ENCODE measurements at places on chromosomes 11 and 22.

GRCh38 chr22:50218996-50219727 lies 18.4 kb downstream of the SELENOO start:
- no peak for DNase-seq

DNA sequence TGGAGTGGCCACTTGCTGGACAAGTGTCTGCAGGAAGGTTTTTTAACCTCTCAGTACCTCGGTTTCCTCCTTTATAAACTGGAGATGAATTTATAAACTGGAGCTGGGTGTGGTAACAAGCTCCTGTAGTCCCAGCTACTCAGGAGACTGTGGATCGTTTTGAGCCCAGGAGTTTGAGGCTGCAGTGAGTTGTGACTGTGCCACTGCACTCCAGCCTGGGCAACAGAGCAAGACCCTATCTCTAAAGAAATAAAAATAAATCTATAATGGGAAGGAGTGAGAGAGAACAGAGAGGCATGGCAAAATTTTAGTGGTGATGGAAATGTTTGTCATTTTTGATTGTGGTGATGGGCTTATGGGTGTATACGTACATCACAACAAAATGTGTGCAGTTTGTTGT lies 1.4 kb upstream of the PDGFB start:
- no peak for DNase-seq

DNA sequence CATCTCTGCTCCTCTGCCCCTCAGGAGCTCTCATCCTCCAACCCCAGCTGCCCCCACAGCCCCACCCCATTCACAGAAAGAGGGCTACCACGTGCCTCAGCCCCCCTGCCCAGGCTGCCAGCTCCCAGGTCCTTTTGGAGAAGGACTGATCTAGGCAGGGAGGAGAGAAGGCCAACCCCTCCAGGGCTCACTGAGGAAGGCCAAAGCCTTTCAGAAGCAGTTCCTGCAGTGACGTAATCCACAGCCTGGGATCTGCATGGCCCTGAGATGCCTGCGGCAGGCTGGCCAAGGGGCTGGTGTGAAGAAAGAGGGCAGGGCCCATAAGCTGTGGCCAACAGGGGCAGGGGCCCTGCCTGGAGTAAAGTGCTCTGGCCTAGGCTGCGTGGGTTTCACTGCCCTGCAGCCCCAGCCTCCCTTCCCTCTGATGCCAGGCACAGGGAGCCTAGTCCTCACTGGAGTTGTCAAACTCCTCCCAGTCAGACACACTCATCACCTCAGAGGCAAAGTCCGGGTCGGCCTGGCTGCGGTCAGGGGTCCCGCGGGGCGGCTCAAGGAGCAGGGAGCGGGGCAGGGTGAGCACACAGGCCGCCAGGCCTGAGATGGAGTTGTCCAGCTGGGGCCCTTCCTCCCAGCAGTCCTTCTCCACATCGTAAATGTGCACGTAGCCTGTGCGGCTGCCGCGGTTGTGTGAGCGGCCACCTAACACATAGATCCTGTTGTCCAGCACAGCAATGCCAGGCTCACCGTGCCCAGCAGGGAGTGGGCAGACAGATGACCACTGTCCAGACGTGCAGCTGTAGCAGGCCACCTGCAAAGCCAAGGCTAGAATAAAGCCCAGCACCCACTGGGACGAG lies 4.2 kb upstream of the SCARF2 start:
- no peak for DNase-seq

GRCh38 chr11:210122-210802 lies 2.8 kb downstream of the RIC8A start:
- no peak for DNase-seq

DNA sequence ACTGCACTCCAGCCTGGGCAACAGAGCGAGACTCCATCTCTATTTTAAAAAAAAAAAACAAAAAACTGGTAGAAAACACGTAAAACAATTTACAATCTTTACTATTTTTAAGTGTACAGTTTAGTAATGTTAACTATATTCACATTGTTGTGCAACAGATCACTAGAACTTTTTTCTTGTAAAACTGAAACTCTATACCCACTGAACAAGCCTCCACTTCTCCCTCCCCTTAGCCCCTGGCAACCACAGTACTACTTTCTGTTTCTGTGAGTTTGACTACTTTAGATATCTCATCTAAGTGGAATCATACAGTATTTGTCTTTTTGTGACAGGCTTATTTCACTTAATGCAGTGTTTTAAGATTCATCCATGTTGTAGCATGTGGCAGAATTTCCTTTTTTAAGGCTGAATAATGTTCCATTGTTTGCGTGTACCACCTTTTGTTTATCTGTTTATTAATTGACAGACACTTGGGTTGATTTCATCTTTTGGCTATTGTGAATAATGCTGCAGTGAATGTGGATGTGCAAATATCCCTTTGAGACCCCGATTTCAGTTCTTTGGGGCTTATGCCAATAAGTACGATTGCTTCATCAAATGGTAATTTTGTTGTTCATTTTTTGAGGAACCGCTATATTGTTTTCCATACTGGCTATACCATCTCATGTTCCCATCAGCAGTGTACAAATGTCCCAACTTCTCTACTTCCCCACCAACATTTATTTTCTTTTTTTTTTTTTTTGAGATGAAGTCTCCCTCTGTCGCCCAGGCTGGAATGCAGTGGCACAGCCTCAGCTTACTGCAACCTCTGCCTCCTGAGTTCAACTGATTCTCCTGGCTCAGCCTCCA lies 11.0 kb downstream of the DDB2 start:
- peak; percentile 40 for DNase-seq

- no peak for DNase-seq
Measured at GRCh38 chr22:42436404-42436803, 4.2 kb upstream of the NFAM1 start.

DNA sequence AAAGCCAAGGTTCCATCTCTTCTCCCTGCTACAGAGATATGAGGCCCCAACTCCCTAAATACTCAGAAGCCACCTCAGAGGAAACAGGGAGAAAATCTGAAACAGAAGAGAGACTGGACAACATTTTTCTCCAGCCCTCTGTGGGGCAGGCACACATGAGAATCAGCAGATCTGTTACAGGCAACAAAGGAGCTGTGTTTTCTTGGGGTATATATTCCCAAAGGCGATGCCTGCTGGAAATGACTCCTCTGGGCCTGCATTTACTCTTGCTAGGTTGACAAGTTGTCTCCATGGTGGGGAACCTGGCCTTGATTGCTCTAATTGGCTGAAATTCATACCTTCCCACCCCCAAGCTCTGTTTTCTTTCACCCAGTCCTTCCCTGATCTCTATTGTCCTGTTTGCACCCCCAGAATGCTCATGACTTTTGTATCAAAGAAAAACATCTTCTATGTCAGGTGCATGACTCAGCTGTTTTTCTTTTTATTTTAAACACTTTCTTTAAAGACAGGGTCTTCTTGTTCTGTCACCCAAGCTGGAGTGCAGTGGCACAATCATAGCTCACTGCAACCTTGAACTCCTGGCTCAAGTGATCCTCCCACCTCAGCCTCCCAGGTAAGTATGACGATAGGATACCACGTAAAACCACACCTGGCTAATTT lies 23.5 kb upstream of the P2RY6 start:
- no peak for DNase-seq

- DNase-seq, result no peak
Measured at GRCh38 chr22:27676545-27677213, 124.9 kb downstream of the MN1 start.

DNA sequence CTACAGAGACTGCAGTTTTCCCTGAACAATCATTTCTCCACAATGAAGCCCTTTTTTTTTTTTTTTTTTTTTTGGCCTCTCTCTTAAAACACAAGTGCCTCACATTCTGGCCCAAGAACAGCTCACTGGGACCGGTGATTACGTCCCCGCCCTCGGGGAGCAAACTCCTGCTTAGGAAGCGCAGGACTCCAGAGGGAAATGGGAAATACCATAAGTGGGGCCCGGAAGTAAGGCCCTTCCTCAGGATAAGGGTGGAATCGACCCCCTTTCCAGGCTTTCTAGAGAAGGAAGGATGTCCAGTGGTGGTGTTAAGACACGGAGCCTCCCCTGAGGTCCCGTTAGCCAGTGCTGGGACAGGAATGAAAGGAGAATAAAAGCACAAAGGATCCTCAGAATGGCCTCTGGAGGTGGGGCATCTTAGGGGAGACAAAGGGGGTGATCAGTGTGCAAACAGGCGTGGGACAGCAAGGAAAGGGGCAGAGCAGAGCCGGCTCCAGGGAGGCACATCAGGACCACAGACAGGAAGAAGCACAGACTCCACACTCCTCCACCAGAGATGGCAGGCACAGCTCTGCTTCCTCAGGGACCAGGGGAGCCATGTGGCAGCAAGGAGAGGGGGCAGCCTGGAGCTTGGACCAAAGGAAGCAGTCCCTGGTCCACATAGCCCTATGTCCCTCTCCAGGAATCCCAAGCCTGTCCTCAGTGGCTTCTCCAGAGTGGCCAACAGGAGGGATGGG lies 61.3 kb downstream of the CHST1 start:
- DNase-seq, result no peak

GRCh38 chr11:8789864-8790263 lies 107.3 kb downstream of the RPL27A start:
- no peak for DNase-seq

All from stimulated activated CD4-positive, alpha-beta T cell treated with anti-CD3 and anti-CD28 coated beads, Interleukin-2, amount 100 ng/mL, for 24 hours (primary cell).